ENCODE measurements at places on chromosomes 2 and 18.

GRCh38 chr2:136247204-136247950, 129.4 kb upstream of the CXCR4 start:
- no peak for DNase-seq

DNA sequence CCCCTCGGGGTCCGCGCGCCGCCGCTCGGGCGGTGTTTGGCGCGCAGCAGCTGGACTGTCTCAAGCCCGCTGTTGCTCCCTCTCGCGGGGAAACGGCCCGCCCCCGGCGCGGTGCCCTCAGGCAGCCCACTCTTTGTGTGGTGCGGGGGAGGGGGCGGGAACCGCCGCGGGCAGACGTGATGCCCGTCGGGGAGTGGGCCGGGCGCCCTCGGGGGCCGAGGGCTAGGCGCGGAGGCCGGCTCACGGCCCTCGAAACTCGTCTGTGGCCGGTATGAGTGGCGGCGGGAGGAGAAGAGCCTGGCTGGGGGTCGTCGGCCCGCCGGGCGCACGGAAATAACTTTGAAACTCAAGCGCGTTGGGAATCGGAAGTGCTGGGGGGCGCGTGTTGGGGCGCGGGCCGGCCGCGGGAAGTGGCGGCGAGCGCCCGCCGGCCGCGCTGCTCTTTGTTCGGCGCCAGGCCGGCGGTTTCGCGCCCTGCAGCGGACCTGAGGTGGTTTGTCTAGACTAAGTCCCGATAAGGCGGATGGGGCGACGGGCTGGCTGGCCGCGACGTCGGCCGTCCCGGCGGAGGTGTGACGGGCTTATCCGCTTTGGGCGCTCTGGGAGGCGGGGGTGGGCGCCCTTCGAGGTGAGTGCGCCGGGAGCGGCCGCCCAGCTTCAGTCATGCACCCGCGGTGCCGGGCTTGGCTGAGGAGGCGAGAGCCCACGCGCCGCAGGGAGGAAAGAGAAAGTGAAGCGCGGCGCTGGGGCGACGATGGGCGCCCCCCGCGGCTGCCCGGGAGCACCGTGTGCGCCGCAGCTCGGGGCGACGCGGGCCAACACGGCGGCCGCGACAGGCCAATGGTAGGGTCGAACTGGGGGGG, 679 bp downstream of the PTMA start:
- peak; percentile 76 for DNase-seq

DNA sequence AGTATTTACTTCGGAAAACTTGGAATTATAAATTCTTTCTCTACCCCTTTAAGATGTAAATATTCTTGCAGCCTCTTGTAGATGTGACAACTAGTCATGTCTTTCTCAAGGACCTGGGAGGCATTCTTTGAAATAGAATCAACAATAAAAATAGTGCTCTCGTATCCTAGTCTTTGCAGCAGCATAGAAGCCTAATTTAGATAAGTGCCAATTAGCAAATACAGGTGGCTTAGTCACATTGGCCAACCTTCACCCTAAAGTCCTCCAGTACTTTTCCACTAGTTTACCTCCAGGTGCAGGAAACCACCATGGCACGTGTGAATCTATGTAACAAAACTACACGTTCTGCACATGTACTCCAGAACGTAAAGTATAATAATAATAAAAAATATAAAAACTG, 3.5 kb upstream of the ZSWIM2 start:
- no peak for DNase-seq

DNA sequence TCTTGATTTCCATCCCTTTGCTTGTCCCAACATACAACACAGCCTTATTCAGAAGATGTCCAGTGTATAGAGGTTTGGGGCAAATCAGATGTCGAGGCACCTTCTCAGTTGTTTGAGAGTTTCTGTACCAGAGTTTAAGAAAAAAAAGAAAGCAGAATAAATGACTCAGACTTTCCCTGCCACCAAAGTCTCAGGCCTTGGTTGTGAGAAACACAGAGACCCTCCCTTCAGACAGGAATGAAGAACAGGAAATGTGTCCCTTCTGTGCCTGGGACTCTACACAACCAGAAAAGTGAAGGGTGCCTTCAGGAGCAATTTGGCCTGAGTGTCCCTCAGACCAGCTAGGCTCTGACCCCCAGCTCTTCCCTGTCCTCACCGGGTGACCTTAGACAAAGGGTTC, 37.3 kb upstream of the REL start:
- no peak for DNase-seq

GRCh38 chr2:75679556-75679955, 31.2 kb downstream of the GCFC2 start:
- DNase-seq: no peak

DNA sequence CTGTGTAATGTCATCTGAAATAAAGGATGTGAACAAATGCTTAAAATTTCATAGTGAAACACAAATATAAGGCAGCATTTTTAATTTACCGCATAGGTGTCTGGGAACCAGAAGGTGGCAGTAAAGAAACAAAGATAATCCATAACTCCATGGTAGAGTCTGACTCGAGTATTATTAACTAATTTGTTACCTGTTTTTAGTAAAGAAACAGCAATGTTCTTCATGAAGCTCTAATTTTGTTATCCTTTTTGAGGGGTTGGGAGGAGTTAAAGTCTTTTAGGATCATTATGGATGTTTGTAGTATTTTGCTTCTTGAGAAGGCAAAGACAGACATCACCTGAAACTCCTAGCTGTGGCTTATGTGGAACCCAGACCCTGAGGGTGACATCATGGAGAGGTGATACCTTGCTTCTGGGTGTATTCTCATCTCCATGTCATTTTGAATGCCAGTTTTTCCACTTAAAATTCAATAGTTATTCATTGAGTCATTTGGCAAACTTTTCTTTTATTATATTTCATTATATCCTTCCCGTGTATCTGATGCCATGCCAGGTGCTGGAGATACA, 286.2 kb upstream of the EPAS1 start:
- no peak for DNase-seq

DNA sequence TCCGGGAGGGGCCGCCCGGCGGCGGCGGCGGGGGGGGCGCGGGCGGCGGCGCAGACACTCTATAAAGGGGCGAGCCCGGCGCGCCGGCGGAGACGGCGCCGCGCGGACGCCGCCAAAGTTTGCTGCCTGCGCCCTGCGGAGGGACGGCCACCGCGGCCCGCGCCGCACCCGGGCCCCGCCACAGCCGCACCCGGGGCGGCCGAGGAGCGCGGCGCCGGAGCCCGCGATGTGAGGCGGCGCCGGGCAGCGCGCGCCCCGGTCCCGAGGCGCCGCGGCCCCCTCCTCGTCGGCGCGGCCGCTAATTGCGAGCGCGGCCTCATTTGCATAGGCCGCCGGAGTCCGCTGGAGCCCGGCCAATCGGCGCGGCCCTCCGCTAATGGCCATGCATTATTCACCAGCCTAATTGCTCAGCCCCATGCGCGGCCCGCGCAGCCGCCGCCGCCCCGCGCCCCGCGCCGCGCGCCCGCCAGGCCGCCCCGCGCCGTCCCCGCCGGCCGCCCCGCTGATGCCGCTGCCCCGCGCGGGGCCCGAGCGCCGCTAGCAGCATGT, at the start of gene SALL3:
SALL3 (plus strand) TSS at position 89 of the 549 bp plus-strand sequence; CDS start at position 546, 457 bp downstream.
- DNase-seq: no peak

DNA sequence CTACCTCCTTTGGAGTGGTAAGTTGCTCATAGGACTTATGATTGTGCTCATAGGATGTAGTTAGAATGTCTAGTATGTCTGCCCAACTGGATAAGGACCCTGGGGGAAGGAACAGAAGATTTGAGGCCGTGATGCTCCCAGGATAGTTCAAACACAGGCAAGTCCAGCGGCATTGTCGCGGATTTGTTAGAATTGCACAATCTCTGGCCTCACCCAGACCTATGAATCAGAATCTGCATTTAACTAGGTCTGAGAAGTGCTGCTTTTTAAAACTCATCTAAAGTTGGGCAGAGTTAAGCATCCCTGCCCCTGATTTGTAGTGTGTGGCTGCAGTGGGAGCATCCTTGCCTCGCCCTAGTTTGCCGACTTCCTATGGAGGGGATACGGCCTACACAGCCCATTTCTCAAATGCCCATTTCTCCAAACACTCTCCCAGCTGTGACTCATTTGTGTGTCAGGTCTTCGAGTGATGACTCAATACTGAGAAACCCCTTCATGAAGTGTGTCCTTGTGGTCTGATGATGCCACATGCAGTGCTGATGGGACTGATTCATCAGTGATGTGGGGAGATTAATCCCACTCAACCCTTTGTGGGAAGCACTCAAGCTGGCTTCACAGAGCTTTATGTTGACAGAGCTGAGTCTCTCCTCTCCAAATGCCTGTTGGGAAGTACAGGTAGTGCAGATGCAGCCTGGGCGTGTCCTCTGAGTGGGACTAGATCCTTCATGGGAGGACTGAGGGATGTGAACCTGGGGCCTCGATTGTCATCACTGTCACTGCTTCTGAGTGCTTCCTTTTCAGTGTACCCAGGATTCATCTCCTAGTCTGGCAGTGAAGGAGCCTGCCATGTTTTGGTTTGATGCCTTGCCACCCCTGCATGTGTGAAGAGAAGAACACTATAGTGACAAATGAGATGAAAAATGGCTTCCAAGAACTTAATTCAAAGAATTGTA, 18.7 kb downstream of the SMIM21 start:
- DNase-seq: no peak

DNA sequence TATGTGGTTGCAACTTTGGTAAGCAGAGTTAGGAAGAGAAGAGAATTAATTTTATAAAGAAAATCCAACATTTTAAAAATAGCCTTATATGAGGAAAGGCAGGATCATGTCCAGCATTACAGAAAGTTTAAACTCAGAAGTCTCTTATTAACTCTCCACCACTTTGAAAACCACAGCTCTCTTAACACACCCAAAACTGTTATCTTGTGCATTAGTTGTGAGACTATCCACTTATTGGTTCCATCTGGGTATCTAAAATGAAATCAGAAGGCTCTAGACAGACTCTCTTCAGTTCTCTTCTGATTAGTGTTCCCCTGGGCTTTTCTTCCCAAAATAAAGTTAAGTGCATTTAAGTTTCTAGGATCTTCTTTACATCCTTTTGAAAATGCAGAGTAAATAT, 251.5 kb downstream of the TXNL1 start:
- no peak for DNase-seq

DNA sequence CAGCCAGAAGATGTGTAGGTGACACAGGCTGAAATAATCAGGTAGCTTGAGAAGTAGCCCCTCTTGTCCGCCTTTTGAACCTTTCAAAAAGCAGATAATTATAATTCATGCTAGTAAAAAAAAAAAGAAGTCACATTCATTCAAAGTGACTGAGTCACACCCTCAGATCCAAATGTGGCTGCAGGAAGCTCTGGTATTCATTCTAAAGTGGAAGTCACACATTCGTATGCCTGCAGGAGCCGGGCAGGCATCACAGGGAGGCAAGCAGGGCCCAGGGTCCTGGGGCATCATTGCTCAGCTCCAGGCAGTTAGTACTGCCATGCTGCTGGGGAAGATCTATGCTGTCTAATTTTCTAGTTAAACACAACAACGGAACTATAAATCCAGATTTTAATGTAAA, 21.7 kb upstream of the RAB11FIP5 start:
- DNase-seq: no peak

DNA sequence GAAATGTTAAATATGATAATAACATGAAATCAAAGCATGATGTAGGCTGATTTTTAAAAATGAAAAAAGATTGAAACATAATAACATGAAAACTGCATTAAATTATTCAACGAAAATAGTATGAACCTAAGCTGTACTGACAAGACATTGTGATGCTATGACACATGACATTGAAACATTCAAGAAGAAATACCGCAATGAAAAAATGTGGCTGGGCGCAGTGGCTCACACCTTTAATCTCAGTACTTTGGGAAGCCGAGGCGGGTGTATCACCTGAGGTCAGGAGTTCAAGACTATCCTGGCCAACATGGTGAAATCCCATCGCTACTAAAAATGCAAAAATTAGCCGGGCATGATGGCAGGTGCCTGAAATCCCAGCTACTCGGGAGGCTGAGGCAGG, 14.6 kb downstream of the CXCR1 start:
- no peak for DNase-seq

- no peak for DNase-seq
These were observed 276.2 kb downstream of the CELF4 start for GRCh38 chr18:37289423-37289822.

DNA sequence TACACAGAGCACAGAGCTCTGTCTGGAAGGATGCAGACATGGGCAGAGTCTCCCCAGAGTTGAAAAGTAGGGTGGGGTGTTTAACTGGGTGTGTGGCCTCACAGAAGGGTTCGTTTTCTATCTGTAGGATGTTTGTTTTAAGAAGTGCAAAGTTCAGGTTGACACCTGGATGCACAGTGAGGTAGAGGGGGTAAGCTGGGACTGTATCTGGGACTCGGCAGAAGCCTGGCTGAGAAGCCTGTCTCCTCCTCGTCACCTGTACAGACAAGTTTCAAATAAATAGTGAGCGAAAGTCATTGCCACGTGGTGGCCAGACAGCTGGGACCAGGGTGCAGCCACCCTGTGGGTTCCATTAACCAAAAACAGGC, 145.9 kb downstream of the KLHL29 start:
- no peak for DNase-seq

DNA sequence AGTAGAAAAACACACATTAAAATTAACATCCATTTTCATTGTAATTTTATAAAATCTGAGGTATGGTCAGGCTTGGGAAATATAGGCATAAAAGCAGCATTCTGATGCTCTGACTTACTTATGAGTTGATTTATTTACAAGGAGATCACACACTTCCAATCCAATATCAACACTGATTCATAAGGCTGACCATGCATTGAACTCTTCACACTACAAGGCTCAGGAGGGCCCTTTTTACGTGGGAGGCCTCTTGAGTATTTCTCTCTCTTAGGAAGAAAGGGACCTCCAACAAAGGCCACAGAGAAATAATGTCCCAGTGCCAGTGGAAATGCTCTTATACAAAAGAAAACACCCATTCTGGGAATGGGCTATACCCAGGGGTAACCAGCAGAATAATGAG, 222.8 kb downstream of the NAPG start:
- DNase-seq: no peak

DNA sequence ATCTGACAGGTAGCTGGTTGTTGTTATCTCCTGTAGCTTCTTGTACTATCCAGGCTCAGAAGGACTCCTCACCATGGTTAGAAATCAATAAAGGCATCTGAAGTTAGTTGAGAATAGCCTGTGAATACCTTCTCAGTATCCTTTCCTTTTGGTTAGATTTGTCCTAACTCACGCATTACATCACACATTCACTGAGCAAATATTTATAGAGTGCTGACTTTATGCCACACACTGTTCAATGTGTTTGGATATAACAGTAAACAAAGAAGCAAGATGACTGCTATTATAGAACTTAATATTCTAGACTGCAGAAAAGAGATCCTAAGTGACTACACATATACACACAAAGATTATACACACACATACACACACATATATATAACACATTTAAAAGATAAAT, 889.9 kb upstream of the CHAC2 start:
- no peak for DNase-seq

- no peak for DNase-seq
These were observed 135.1 kb downstream of the CELF4 start for GRCh38 chr18:37430357-37431076.

- DNase-seq: no peak
These were observed 432.7 kb downstream of the IRS1 start for GRCh38 chr2:226366920-226367319.

DNA sequence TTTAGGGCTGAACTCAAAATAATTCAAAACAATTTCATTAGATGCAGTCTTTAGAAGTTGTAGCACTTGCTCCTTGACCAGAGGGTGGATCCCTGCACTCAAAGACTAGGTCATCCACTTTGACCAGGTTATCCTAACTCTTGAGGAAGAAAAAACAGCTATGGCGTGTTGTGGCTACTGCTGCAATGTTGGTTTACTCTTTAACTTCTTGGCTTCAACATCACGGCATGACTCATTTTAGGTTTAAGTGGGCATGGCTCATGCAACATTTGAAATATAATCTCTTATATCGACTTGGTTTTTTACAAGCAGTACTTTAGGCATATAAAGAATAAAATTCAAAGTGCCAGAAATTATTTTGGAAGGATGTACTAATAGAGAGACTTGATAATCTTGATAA, 35.4 kb downstream of the ANKRD29 start:
- DNase-seq: no peak

GRCh38 chr2:128495996-128496547, 177.4 kb upstream of the HS6ST1 start:
- DNase-seq: no peak

Data from right forelimb (tissue), 1 donor.